ENCODE measurements at places on chromosomes 4 and X. TPM values are rescaled to one million over a fixed set of nuclear protein-coding genes. Genes with fewer than 3 reads are reported as not detected.

GRCh38 chr4:72977936-72978485 is 91.5 kb downstream of the COX18 start:
- H3K27ac ChIP-seq, result no peak overlapping the region
- H3K4me3 ChIP-seq, result no peak overlapping the region
- no peaks in the 10 kb centered on the region for H3K4me1 ChIP-seq
- H3K27me3 ChIP-seq, result no peaks in the 10 kb centered on the region
- no peak for DNase-seq

- DNase-seq, result no peak
- H3K27me3 ChIP-seq, result no peaks in the 10 kb centered on the region
- H3K4me3 ChIP-seq, result no peak overlapping the region
- no peaks in the 10 kb centered on the region for H3K36me3 ChIP-seq
- H3K27ac ChIP-seq, result no peak overlapping the region
These were observed 194.3 kb upstream of the RPS6KA3 start for GRCh38 chrX:20461002-20461401.

DNA sequence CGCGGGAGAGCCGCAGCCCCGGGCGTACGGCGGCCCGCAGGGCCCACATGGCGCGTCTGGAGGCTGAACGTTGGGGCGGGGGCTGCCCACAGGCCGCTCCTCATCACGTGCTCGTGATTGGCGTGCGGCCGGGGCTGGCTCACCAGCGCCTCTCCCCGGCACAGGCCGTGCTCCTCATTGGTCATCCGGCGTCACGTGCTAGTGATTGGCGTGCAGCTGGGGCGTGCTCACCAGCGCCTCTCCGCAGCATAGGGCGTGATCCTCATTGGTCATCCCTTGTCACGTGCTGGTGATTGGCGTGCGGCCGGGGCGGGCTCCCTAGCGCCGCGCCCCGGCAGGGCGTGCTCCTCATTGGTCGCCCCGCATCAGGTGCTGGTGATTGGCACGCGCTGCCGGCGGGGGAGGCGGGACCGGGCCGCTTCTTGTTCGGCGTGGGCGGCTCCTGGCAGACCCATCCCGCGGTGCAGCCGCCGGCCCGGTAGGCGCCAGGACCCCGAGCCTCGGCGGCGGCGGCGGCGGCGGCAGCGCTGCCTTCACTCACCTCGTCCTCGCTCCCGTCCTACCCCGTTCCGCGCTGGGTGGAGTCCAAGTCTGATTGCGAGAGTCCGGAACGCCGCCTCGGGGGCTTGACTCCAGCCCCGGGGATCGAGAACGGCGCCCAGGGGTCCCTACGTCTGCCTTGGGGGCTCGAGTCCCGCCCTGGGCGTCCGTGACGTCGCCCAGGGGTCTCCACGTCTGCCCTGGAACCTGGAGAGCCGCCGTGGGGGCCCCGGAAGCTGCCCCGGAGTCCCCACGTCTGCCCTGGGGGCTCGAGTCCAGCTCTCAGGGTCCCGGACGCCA is at the start of gene GTPBP6:
GTPBP6 (minus strand) TSS at position 58 of the 840 bp plus-strand sequence; CDS start at position 49, 9 bp downstream.
- H3K4me3 ChIP-seq, result peak within 1 kb of the TSS; percentile 95
- peaks cover 8% of the 10 kb centered on the region for H3K4me1 ChIP-seq
- H3K36me3 ChIP-seq, result peaks cover 5% of the 10 kb centered on the region
- DNase-seq, result peak; percentile 100
- peak within 1 kb of the TSS; percentile 88 for H3K27ac ChIP-seq

DNA sequence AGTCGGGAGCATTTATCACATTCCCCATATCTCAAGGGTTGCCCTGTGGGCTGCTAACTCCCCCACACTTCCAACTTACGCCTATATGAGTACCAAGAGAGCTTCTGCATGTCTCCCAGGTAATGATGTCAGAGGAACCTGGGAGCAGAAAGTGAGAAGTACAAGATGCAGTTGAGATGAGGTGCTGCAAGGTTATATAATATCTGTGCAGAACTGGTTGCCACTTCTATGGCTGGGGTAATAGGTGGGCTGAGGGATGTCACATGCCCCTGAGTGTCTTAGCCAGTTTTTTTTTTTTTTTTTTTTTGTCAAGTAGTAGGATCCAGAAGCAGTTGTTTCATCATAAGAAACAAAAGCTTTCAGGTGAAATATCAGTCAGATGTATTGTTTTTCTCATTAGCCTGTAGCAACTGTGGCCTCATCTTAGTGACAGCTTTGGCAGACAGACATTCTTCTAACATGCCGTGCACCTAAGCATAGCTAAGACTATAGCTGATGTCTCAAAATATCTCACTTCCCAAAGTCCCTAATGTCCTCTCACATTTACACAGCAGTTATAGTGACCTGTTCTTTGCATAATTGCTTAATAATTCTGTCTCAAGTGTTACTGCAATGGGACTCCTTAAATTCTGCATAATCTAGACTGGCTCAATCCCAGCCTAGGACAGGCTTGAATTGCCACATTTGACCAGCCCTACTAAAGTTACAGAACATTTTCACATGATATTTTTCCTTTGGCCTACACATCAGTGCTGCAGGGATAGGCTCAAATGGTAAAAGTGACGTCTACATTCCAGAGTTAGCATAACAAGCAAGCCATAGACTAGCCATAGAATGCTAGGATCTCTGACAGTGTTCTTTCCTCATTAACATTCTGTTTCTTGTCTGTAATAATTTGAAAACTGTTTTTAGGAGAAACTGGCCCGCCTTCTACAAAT is 17.9 kb upstream of the MAOB start:
- no peak overlapping the region for H3K27ac ChIP-seq
- no peaks in the 10 kb centered on the region for H3K4me1 ChIP-seq
- H3K27me3 ChIP-seq, result peaks cover 5% of the 10 kb centered on the region
- no peak overlapping the region for H3K4me3 ChIP-seq
- no peaks in the 10 kb centered on the region for H3K36me3 ChIP-seq
- no peak for DNase-seq

DNA sequence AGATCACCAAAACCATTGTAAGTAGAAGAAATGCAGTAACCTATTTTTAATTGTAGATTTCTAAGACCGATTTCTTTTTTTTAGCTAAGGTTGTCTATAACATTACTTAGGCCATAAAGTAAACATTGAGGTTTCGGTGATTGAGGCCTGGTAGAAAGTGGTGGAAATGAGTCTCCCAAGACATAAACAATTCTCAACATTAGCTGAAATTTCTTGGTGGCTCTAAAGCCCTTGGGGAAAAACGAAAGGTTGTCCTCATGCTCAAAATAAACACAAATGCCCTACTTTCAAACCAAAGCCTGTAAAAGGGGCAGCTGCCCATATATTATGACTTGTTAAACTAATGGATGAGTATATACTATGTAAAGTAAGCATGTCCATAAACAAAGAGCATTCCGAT is 98.8 kb downstream of the SCFD2 start:
- H3K27ac ChIP-seq, result no peak overlapping the region
- no peak for DNase-seq
- no peaks in the 10 kb centered on the region for H3K27me3 ChIP-seq
- no peaks in the 10 kb centered on the region for H3K4me1 ChIP-seq

GRCh38 chr4:55608591-55608990 is 16.5 kb upstream of the PDCL2 start:
- no peaks in the 10 kb centered on the region for H3K4me1 ChIP-seq
- no peak for DNase-seq
- no peaks in the 10 kb centered on the region for H3K27me3 ChIP-seq
- H3K36me3 ChIP-seq, result no peaks in the 10 kb centered on the region

DNA sequence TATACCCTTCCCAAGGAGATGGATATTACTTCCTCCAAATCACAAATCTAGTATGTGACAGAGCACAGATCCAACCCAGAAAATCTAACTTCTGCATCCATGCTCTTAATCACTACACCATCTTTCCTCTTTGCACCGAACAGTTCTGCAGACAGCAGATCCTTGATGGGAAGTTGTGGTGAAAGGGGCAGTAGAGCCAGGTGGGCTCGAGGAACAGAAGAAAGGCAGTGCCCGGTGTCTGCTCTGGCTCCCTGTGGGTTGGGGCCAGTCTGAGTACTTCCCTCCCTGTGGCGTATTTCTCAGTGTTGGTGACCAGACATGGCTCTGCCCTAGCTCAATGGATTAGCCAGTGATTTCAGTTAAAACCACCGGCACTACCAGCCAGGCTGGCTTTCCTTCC is 15.3 kb downstream of the HOPX start:
- H3K4me3 ChIP-seq, result no peak overlapping the region
- H3K4me1 ChIP-seq, result no peaks in the 10 kb centered on the region
- DNase-seq, result no peak
- H3K36me3 ChIP-seq, result no peaks in the 10 kb centered on the region
- no peaks in the 10 kb centered on the region for H3K27me3 ChIP-seq

DNA sequence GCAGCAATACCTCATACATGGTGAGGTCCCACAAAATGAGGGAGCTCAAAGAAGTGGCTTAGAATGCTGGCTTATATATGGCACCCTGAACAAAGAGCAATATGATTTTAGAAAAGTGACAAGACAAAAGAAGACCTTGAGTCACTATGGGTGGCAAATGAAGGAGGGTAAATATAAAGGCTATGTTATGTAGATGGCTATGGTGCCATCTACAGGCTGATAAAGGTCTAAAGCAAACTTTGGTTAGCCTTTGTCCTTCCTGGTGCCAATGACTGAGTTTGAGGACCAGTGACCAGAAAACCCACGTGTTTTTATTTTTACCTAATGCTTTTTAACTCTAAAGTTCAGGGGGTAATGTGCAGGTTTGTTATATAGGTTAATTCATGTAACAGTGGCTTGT is 151.8 kb downstream of the CCNG2 start:
- H3K4me3 ChIP-seq, result no peak overlapping the region
- no peaks in the 10 kb centered on the region for H3K4me1 ChIP-seq
- no peaks in the 10 kb centered on the region for H3K27me3 ChIP-seq
- no peaks in the 10 kb centered on the region for H3K36me3 ChIP-seq
- no peak for DNase-seq

GRCh38 chrX:68204521-68205038 is 228.7 kb downstream of the OPHN1 start:
- H3K4me3 ChIP-seq, result no peak overlapping the region
- no peaks in the 10 kb centered on the region for H3K36me3 ChIP-seq
- no peaks in the 10 kb centered on the region for H3K4me1 ChIP-seq
- no peak for DNase-seq
- no peaks in the 10 kb centered on the region for H3K27me3 ChIP-seq

Gene POF1B
- total RNA-seq, result 145 TPM

Gene SCML1
- total RNA-seq, result 21.4 TPM

Gene FOXR2
- not detected for total RNA-seq

Gene NAP1L2
- total RNA-seq, result 1.8 TPM

Measured in colonic mucosa (tissue), 4 donors.